ELR (cell line): ENCODE measurements at places on chromosomes 2 and 18.
A peak's percentile ranks its signal among the peaks of the same experiment; 100 is the strongest.

DNA sequence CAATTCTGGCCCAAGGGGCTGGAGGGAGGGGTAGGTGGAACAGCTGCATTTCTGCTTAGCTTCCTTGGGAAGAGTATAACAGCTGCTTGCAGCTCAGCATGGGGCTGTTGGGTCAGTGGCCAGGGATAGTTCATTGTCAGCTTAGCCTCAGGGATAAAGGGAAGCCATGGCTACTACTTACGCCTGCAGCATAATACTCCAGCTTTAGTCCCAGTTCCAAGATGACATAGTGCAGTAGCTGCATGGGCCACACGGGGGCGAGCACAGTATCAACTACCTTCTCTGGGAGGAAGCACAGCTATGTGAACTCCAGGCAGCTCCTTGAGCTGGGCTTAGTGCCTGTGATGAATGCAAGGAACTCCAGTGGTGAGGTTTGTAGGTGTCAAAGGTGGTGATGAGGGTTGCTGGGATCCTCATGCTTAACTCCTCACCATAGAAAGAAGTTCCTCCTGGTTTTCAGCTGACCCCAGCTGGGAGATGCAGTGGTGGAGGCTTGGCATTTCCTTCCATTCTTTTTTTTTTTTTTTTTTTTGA is 35.4 kb upstream of the RHOB start:
- peak; percentile 83 for DNase-seq

DNA sequence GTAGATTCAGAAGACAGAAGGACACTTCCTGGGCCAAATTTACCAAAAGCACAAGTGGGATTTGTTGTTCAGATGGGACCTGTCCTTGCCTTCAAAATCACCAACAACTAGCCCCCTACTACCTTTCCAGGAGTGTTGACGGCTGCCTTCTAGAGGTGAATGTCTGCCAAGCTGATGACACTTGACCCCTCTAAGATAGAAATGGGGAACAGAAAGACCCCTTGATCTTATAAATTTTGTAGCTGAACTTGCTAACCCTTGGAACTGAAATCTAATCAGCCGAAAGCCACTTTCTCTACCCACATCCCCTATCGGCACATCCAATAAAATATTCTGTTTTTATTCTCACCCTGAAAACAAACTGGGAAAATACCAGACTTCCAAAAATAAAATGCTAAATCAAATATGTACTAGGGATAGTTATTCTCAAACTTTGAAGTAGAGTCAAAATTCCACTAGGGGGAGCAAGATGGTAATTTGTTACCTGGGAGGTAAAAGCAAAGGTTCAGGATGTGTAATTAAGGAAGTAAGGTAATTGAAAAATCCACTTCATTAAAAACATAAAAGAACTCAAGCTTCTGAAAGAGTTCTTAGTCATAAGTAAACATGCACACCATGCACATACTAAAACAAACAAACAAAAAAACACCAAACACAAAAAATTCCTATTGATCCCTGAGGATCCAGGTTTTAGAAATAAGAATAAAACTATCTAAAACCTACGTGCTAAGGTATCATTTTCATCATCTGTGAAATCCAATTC is 119.2 kb downstream of the ANKRD44 start:
- peak; percentile 58 for DNase-seq

- DNase-seq: no peak
Measured at GRCh38 chr2:179995741-179996515, 11.2 kb downstream of the CWC22 start.

- no peak for DNase-seq
Measured at GRCh38 chr2:241810307-241811200, 1.6 kb downstream of the NEU4 start.

DNA sequence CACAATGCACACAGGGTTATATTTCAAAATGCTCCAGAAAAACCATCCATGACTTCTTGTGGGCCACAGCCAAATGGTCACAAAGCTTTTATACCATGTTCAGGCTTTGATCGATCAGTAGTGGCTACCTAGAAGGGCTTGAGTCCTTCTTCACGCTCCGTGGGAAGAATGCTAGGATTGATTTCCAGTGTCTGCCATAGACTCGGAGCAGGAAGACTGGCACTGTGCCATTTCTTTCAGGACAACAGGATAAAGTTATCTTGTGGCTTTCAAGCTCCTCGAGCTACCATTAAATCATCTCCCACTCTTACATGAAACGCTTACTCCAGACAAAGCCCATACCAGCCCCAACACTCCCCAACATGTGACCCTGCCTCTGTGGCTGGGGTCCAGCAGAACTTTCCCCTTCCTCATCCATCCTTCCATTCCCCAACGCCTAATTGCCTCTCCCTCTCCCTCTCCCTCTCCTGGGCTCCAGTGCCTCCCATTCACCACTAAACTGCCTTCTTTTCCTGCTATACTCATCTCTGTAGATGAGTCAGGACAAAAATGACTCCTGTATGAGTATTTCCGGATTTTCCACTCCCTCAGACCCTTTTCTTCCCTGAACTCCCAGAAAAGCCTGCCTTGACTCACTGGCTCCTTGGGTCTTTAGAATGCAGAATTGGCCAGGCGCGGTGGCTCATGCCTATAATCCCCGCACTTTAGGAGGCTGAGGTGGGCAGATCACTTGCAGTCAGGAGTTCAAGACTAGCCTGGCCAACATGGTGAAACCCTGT is 40.9 kb downstream of the ADD2 start:
- peak; percentile 91 for DNase-seq

- DNase-seq: peak; percentile 86
Measured at GRCh38 chr2:24456599-24457556, 34.2 kb upstream of the NCOA1 start.

- DNase-seq: no peak
Measured at GRCh38 chr18:4074647-4075046, 380.5 kb downstream of the DLGAP1 start.

GRCh38 chr2:173210270-173211196 is 134.9 kb downstream of the MAP3K20 start:
- peak; percentile 96 for DNase-seq

DNA sequence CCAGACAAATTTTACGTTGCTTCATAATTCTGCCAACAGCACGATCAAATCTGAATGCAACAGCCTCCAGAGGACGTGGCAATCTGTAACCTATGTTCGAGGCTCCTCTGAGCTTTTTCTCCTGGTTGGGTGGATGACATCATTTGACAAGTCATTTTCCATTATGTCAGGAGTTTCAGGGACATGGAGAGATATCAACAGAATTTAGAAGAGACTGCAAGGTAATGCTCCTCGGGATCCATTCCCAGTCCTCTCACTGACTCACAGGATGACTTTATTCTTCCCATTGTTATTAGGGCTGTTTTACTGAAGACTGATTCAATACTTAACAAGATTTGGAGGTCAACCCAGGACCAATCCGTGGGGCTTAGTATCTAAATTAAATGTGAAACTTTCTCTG is 72.5 kb upstream of the RNF152 start:
- no peak for DNase-seq

GRCh38 chr18:12027046-12027445 is 45.7 kb downstream of the IMPA2 start:
- no peak for DNase-seq

- DNase-seq: no peak
Measured at GRCh38 chr2:30684996-30685395, 122.2 kb downstream of the CAPN13 start.

DNA sequence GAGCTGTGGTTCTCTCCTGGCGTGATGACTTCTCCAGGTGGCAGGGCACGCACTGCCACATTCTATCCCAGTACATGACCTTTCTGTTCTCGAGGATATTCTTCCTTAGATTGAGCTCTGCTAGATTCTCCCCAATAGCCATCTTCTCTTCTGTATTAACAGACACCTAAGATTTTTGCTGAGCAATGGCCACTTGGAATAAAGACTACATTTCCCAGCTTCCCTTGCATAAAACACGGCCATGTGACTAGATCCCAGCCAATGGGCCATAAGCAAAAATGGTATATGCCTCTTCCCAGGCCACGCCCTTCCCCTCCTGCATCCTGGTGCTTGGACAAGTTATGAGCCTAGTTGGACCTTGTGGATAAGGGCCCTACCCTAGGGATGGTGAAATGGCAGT is 82.1 kb downstream of the EIF2AK3 start:
- DNase-seq: peak; percentile 74

DNA sequence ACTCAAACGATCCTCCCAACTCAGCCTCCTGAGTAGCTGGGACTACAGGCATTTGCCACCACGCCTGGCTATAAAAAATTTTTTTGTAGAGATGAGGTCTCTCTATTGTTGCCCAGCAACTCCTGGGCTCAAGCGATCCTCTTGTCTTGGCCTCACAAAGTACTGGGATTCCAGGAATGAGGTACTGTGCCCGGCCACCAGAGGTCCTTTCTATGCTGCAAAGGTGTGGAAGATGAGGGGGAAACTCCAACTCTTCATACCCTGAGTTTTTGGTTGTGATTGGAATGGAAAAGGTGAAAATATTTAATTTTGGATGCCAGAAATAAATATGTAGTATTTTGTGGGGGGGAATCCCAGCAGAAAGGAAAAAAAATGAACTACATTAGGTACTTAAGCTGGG is 36.0 kb downstream of the MRPL33 start:
- DNase-seq: peak; percentile 48

GRCh38 chr2:228318218-228318617 is 136.7 kb upstream of the SPHKAP start:
- peak; percentile 74 for DNase-seq

- DNase-seq: no peak
Measured at GRCh38 chr2:12935222-12935621, 218.5 kb downstream of the TRIB2 start.

GRCh38 chr2:17517481-17518211 is 594 bp downstream of the RAD51AP2 start:
- DNase-seq: no peak

DNA sequence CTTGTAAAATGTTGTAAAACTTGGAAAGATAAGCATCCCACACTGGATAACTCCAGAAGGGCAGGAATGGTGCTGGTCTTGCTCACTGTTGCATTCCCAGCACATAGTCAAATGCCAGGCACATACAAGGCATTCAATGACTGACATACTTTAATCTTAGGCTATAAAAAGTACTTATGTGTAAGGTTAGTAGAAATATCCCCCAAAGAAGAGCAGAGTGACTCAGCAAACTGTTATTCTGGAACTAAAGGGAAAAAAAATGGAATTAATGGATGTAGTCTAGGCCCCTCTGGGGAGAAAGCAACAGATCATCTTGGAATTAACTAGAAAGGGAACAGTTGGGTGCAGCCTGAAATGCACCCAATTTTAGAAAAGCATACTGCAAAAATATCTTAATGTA is 9.0 kb downstream of the ZBTB14 start:
- DNase-seq: no peak

GRCh38 chr2:207233731-207234130 is 68.0 kb upstream of the KLF7 start:
- DNase-seq: no peak

DNA sequence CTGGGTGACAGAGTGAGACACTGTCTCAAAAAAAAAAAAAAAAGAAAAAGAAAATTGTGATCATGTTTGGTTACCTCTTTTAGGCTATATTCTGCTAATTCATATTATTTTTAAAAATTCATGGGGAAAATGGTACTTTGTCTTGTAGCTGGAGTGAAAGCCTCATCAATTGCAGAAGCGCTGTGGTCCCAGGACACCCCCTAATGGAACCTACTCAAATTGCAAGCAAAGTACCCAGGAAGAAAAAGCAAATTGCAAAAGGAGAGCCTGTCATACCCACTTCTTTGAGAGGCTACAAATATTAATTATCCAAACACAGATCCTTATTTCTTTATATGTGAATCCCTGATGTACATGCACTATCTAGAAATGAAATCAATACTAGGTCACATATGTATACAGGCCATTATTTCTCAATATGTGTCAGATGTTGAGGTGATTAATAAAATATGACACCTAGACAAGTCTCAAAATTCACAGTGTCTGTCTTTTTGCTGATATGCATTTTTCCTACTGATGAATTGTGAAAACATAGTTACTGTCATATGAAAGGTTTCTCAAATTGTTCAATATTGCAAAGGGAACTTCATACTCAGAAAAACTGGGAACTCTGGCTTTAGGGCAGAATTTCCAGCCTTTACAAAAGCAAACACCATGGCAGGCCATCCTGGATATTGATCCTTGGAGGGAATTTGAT is 12.6 kb downstream of the CRACDL start:
- no peak for DNase-seq

DNA sequence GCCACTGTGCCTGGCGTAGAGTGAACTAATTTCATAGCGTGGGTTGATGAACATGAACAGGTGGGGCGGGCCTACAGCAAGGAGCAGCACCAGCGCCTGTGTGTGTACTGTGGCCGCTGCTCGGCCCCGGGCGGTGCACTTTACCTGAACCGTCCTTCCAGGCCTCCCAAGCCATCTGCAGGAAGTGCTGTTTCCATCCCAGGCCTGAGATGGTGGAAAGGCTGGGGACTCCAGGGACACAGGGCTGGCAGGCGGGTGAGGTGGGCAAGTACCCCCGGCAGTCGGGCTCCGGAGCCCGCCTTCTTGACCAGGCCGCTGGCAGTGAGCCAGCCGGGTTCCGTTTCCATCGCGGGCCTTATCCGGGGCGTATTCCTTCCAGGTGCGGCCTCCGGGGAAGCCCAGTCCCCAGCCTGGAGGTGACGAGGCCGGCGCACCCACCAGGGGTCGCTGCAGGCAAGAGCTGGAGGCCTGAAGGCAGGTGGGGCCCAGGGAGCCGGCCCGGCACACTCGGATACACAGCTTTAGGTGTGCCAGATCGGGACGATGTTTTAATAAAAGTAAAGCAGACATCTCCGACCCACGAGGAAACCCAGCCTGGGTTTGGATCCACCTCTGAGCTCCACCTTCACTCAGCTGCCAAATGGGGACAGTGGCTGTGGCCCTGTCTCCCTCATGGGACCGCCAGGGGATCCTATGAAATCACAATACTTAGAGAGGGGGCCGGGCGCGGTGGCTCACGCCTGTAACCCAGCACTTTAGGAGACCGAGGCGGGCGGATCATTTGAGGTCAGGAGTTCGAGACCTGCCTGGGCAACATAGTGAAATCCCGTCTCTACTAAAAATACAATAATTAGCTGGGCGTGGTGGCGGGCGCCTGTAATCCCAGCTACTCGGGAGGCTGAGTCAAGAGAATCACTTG is 22.7 kb upstream of the PDIA6 start:
- DNase-seq: peak; percentile 62

- DNase-seq: peak; percentile 94
Measured at GRCh38 chr2:216315802-216316603, 56.3 kb downstream of the MARCHF4 start.
